Anterior cingulate cortex (tissue), 58 donors: ENCODE measurements at places on chromosomes 3 and 15.

- no peak for DNase-seq
Measured at GRCh38 chr3:109553591-109554371, 216.4 kb upstream of the DPPA4 start.

- DNase-seq: no peak
Measured at GRCh38 chr3:184730924-184731323, 19.1 kb upstream of the MAGEF1 start.

- DNase-seq: no peak
Measured at GRCh38 chr15:84057714-84058331, 177.8 kb upstream of the GOLGA6L4 start.

DNA sequence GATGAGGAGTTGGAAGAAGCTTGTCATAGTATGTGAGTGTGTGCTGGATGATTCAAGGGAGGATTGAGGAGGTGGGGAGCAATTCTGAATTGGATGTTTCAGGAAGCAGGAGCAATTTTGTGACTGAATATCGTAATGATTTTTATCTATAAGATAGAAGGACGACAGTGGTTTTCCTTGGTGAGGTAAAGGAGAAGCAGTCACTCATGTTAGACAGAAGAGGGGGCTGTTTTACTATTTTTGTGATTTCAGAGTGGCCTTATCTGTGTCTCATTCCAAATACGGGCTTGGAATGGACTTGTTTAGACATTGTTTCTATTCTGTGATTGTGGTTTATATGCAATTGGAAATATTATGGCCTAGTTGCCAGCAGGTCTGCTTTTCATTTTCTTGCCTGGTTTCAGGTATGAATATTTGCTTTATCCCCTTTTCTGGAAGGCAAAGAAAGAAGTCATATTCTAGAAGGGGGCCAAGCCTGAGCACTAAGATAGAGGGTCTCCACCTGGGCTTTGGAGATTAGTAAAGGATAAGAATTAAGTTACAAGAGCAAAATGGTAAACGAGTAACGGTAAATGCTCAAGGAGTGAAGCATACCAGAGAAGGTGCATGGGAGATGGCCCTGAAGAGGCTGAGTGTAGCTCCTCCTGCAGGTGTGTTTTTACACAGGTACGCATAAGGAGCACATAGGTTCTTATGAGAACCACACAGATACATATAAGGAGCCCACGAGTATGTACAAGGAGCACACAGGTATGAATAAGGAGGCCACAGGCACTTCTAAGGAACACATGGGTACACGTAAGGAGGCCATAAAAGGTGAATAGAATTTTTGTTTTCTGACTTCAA, 124.6 kb upstream of the KCNAB1 start:
- DNase-seq: no peak

DNA sequence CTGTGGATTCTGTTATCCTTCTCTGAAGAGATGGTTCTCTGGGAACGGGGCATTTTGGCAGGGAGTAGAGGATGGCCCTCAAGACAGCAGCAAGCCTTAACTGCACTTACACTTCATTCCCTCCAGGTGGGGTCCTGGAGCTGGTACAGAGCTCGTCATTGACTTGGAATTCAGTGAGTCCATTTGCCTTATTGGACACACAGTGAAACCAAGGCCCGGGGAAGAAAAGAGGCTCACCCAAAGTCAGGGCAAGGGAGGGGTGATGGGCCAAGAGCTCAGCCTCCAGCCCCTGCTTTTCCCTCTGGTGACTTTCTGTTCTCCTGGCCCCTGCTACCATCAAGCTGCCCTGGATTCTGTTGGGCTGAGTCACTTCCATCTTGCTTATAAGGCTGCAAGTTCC, 125.6 kb downstream of the ETFA start:
- no peak for DNase-seq

GRCh38 chr3:38235466-38235865, 30.1 kb upstream of the SLC22A13 start:
- DNase-seq: no peak

- DNase-seq: no peak
Measured at GRCh38 chr15:39639037-39639436, 58.2 kb downstream of the THBS1 start.

- no peak for DNase-seq
Measured at GRCh38 chr3:136932978-136933772, 24.6 kb upstream of the IL20RB start.

DNA sequence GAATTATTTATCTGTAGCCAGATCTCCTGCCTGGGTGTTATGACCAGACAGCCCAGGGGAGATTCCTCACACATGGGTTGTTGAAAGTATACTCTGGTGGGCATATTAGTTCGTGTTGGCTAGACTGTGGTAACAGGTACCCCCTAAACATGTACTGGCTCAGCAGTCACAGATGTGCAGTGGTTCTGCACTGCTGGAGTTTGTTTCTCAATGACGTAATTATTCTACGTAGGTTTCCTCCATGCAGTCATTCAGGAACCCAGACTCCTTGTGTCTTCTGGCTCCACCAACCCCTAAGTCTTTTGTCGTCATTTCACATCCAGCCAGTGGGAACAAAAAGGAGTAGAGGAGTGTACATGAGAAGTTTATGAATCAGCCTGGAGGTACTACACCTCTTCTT, 16.2 kb downstream of the LSM3 start:
- DNase-seq: no peak

- DNase-seq: no peak
Measured at GRCh38 chr15:98906712-98907083, 100.9 kb downstream of the PGPEP1L start.

- no peak for DNase-seq
Measured at GRCh38 chr3:63364495-63364894, 86.4 kb downstream of the SYNPR start.

- DNase-seq: no peak
Measured at GRCh38 chr3:101131767-101132166, 138.5 kb upstream of the ABI3BP start.

GRCh38 chr3:40996827-40997710, 202.2 kb upstream of the CTNNB1 start:
- DNase-seq: no peak

DNA sequence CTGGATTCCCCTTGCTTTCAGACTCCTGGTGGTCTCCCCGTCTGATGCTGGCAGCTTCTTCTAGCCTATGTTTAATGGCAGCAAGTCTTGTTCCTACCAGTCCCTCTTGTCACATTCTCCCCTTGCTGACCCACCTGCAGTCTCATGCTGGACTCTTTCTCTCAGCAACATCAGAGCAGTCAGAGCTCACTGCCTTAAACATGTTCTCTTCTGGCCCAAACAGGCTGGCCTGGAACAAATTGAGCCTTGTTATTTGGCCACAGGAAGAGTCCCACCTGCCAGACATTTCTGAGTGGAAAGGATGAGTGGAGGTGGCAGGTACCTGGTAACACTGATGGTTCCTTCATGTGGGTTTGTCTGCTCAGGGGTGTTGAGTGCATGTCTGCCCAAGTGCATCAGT, 59.2 kb upstream of the APEH start:
- no peak for DNase-seq

DNA sequence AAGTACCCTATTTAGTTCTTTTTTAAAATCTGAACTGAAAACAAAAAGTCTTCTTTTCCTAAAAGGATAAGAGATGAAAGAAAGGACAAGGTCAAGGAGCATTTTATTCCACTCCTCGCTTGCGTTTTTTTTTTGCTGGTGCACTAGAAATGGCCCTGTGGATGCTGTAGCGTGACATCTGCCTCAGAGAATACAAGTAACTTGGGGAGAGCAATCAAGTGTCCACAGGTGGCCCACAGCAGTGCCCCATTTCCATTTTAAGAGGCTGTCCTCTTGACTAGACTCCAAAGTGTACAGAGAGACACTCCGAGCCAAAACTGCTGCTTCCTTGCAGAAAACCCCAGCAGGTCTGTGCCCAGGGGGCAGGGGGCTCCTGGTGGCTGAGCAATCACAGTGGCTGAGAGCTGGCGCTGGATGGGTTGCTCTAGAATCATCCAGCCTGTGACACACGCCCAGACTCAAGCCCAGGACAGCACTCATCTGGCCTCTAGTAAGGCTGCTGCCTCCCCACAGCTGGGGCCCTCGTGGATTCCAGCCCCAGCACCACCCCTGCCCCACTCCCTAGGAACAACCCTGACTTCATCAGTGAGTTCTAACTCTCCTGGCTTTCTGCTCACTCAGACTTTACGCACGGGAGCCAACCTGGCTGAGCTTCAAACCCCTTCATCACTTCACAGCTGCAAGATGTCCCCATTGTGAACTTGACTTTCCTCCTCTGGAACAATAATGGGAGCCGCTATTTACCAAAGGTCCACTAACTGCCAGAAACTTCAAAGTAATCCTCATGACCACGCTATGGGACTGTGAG, 71.1 kb upstream of the SPATA12 start:
- no peak for DNase-seq

DNA sequence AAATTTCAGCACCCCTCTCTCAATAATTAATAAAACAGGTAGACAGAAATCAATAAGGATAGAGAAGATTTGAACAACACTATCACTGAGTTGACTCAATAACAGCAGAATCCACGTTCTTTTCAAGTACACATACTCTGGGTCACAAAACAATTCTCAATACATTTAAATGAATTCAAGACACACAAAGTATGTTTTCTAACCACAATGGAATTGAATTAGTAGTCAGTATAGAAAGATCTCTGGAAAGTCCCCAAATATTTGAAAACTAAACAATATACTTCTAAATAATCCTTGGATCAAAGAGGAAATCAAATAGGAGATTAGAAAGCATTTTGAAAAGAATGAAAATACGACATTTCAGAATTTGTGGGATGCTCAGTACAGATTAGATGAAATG, 40.0 kb downstream of the TKT start:
- no peak for DNase-seq

- DNase-seq: no peak
Measured at GRCh38 chr3:168034152-168034928, 61.4 kb downstream of the GOLIM4 start.

GRCh38 chr3:58222161-58222724, 11.5 kb upstream of the DNASE1L3 start:
- DNase-seq: no peak

- DNase-seq: no peak
Measured at GRCh38 chr3:18757476-18757875, 332.3 kb upstream of the SATB1 start.
